Hindlimb muscle (tissue), 1 donor: ENCODE measurements at places on chromosomes 6 and 20.

DNA sequence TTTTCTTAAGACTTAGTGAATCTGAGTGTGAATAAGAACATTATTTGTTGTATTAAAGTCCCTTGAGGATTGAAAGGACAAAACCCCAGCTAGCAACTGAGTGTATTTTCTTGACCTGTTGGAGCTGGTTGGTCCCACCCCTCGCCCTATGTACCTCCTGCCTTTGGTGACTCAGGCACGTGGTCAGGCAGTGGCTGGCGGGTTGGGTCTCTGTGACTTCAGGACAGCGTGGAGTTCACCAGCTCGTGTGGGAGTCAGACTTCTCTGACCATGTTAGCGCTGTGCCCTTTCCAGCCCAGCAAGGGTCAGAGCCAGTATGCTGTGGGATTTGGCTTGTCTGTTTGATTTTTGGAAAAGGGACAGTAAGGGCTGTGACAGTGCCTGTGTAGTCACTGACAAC is 93.7 kb downstream of the SSR1 start:
- no peak for DNase-seq

- DNase-seq: no peak
Observed at GRCh38 chr6:56961151-56961550, 6.2 kb downstream of the BEND6 start.

GRCh38 chr6:35842381-35842780 is 37.2 kb downstream of the LHFPL5 start:
- no peak for DNase-seq

DNA sequence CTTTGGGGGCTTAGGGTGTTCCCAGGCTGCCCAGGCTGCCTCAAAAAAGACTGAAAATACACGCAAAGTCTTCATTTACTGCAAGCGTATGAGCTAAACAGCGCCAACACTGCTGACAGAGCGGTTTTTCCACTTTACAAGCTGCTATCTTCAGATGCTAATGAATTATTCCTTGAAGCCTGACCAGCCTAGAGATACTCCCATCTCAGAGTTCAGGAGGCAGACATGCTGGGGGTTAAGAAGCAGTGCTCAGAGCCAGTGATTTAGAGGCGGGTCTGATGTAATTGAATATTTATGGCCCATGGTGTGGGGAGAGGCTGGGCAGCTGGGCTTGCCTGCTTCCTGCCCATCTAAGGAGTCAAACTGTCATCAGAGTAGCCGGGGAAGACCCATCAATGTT is 241.4 kb downstream of the SLC24A3 start:
- no peak for DNase-seq

- no peak for DNase-seq
Observed at GRCh38 chr6:25320459-25320858, 41.3 kb downstream of the CARMIL1 start.

GRCh38 chr20:57482796-57483195 is 42.1 kb downstream of the CTCFL start:
- DNase-seq: no peak

- DNase-seq: no peak
Observed at GRCh38 chr6:112214739-112215269, 39.6 kb downstream of the LAMA4 start.

- DNase-seq: no peak
Observed at GRCh38 chr6:99871641-99872040, 122.4 kb downstream of the MCHR2 start.

GRCh38 chr6:157806131-157806855 is 16.8 kb upstream of the SNX9 start:
- peak; percentile 61 for DNase-seq

- DNase-seq: no peak
Observed at GRCh38 chr20:1299522-1299921, 29.4 kb downstream of the SDCBP2 start.

DNA sequence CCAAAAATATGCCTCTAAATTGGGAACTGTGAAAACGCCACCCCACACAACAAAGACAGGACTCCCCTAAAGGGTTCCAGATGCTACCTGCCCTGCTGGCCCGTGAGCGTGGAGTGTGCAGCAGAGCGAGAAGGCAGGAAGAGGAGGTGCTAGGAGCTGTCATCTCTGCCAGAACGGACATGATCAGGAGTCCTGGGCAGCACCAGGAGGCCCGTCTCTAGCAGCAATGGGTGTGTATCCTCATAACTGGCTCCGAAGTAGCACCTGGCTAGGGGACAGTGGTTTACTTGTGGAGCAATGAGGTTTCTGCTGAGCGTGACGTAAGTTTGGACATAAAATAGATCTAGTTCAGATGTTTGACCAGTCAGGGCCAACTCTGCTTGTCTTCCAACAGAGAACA is 226.0 kb downstream of the CDH4 start:
- no peak for DNase-seq

DNA sequence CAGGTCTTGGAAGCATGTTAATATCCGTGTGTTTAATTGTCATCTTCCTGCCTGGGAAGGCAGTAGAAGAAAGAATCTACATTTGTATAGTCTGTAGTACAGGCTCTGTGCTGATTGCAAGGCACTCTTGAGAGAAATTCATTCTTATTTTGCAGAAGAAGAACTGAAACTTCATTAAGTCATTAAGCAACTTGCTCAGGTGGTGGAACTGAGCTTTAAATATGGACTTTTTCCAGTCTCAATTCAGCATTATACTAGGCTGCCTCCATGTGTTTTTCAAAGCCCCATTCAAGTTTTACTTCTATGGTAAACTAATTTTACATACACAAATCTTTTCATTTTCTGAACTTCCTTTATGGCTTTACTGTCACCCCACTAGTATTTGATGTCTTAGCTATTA is 18.7 kb downstream of the ZNF451 start:
- no peak for DNase-seq

GRCh38 chr20:59781226-59781625 is 152.2 kb downstream of the SYCP2 start:
- DNase-seq: no peak

GRCh38 chr6:112485827-112486212 is 138.7 kb downstream of the RFPL4B start:
- DNase-seq: no peak

DNA sequence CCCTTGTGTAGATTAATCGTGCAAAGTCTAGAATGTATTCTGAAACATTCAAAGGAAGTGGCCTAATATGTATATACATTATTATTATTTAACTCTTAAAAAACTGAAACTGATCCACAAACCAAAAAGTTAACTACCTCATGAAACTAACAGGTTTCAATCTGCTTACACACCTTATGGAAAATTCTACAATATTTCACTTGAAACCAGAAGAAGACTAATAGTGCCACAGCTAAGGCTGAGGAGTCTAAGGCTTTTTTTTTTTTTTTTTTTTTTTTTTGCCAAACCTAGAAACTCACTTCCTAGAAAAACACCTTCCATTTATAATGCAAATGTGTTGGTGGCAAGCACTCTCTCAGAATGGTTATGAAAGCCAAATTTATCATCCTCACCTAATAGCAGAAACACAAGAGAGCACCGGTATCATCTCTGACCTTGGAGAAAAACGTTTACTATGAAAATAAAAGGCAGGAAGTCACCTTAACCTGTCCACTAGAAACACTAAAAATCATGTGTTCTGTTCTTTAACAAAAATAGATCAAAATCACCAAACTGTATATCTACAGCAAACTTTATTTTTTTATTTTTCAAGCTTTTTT is 586.1 kb downstream of the FRK start:
- DNase-seq: no peak

DNA sequence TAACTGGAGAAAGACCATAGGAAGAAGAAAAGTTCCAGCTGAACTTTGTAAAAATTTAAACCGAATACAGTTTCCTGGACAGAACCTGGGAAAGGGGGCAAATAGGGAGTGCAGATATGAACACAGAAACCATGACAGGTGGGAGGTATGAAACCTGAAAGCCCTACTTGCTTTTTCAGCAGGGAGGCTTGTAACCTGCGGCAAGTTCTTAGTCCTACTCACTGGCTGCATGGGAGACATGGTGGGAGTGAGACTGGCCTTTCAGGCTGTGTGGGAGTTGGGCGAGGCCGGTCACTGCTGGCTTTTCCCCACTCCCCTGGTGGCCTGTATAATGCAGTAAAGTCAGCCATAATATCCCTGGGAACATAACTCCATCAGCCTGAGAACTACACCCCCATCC is 54.2 kb downstream of the ROS1 start:
- DNase-seq: no peak

DNA sequence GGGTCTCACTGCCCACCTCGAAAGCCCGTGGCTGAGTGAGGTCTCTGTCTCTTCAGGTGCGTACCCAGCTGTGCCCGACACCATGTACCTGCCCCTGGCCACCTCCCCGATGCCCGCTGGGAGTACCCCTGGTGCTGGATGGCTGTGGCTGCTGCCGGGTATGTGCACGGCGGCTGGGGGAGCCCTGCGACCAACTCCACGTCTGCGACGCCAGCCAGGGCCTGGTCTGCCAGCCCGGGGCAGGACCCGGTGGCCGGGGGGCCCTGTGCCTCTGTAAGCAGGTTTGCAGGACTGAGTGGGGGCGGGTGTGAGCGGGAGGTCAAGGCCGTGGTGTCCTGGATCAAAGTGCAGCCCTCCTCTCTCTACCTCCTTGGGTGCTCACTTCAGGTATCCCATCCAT is 4.7 kb downstream of the CCN5 start:
- DNase-seq: no peak

DNA sequence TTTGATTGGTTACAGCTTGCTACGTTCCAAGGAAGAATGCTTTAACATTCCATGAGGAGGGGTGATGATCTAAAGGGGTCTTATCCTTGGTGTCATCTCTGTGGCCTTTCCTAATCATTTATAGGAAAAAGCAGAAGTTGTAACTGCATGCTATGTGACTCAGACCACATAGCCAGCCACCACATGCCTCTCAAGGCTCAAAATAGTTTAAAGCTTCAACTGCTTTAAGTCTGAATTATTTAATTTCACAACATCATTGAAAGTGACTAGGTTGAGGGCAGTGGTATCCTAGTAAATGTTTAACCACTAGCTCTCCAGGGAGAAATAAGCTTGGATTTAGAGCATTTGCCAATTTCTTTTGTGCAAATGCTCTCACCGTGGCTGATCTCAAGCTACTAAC is 29.7 kb downstream of the MC3R start:
- no peak for DNase-seq

- no peak for DNase-seq
Observed at GRCh38 chr6:79070206-79070825, 7.7 kb downstream of the PHIP start.

- no peak for DNase-seq
Observed at GRCh38 chr20:22619806-22620205, 35.4 kb upstream of the FOXA2 start.

DNA sequence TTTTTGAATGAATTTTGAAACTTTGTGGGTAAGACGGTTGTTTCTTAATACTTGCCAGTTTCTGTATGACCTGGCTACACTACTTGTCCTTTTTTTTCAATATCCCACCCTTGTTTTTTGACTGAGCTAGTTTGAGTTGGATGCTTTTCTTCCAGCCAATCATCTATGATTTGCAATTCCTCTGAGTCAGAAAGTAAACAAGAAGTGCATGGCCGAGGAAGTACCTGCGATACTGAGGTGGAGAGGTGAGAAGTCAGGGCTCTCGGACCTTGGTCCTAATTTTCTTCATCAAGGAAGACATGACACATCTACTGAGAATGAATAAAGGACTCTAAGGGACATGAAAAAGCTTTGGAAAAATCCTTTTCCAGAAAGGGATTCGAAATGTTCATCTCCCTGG is 185.7 kb downstream of the LINC00237 start:
- DNase-seq: no peak

- DNase-seq: no peak
Observed at GRCh38 chr20:62232770-62233645, 5.3 kb upstream of the OSBPL2 start.

GRCh38 chr6:44466955-44467354 is 79.4 kb downstream of the CDC5L start:
- DNase-seq: no peak

DNA sequence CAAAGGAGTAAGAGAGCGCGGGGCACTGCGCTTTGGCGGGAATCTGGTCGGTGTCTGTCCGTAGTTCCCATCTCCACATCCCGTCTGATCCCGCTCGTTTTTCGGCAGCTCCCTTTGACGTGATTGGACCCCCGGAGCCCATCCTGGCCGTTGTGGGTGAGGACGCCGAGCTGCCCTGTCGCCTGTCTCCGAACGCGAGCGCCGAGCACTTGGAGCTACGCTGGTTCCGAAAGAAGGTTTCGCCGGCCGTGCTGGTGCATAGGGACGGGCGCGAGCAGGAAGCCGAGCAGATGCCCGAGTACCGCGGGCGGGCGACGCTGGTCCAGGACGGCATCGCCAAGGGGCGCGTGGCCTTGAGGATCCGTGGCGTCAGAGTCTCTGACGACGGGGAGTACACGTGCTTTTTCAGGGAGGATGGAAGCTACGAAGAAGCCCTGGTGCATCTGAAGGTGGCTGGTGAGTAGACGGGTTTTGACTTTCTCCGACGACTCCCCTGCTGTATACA is 1.4 kb downstream of the BTN1A1 start:
- DNase-seq: peak; percentile 24

DNA sequence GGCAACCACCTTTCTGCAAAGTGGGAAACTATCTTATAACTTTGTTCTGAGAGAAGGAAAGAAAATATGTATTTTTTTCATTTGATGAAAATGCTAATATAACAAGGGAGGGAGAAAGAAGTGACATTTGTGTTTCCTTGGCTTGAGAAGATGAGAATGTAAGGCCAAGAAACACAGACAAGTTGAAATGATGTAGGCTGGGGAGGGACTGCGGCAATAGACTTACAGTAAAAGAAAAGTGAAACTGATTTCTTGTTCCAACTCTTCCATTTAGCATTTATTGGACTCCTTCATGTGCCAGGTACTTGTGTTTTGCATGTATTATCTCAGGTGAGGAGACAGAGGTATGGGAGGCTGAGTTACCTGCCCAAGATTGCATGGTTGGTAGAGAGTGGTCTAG is 130.9 kb downstream of the CARMIL1 start:
- DNase-seq: no peak

DNA sequence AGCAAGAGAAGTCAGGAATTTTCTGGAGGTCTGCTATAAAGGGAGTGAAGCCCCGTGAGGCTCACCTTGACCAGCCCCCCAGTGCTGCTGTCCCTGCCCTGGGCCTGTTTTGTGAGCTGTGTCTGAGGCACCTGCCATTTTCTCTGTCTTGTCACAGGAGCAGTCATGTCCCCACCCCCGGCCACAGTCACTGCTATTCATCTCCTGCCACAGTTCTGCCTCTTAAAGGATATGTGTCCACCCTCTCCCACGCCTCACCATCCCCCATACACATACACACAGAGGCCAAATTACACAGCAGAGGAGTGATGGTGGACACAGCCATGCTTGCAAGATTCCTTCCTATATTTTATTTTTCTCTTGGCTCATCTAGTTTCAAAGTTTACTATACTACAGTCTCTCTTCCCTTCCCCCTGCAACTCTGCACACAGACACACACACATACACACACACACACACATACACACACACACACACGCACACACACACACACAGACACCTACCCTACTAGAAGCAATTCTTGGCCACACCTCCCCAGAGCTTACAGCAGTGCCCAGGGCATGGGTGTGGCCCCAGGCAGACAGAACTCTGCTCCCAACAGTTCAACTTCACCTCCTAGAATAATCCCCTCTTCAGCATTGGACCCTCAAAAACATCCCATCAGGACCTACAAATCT is 68.7 kb upstream of the TAB2 start:
- DNase-seq: no peak
